ENCODE measurements at places on chromosomes 3 and 15. TPM values are rescaled to one million over a fixed set of nuclear protein-coding genes. Genes with fewer than 3 reads are reported as not detected.
A peak's percentile ranks its signal among the peaks of the same experiment; 100 is the strongest.

- DNase-seq, result peak; percentile 53
These were observed 23.1 kb downstream of the B3GALNT1 start for GRCh38 chr3:161082063-161082462.

DNA sequence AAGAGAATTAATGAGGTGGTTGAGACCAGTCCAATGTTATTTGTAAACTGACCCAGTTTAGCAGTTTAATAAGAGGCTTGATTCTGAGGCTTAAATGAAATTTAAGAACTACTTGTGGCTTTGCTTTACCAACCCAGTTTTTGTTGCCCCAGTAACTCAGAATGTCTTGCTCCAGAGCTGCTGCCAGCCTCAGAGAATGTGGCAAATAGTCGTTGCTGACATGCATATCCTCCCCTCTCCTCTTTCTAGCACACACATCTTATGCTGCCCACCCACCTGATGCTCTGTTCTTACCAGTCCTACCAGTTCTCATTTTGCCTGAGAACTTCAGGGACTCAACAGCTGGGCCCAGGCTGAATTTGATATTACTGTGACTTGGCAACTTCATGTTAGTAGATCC, 92.4 kb upstream of the TSC22D2 start:
- DNase-seq, result no peak

DNA sequence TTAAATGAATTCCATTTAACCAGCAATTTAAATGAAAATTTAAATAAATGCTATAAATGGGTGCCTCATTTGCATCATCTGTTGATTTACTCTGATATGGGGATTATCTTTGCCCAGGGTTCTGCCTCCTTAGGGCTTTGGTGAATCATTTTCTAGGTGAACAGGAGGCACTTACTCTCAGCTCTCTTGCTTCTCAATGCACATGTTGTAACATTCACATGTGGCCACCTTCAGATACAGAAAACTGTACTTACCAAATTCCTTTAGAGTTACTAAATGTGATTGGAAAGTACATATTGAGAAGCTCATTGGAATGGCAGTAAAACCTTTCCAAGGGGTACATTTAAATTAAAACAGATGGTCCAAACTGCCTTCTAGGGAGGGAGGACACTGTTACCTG, 20.8 kb downstream of the GADL1 start:
- DNase-seq, result no peak

DNA sequence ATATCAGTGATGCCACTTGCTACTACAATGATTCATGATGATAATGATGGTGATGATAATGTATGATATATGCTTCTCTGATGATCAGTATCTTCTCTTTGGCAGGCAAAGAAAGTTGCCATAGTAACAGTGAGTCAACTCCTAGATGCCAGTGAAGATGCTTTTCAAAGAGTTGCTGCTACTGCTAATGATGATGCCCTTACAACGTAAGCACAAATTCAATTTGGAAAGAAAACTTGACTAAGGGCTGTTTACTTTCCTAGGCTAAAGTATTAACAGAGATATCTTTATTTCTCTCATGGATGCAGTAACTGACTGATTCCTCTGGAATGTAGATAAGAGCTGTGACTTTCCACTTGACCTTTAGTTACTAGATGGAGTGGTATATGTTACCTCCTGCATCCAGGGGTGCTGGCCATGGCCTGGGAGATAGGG, 27.8 kb downstream of the ADGRG7 start:
- no peak for DNase-seq

GRCh38 chr15:33699691-33700447, 268.4 kb upstream of the CHRM5 start:
- DNase-seq, result peak; percentile 2

DNA sequence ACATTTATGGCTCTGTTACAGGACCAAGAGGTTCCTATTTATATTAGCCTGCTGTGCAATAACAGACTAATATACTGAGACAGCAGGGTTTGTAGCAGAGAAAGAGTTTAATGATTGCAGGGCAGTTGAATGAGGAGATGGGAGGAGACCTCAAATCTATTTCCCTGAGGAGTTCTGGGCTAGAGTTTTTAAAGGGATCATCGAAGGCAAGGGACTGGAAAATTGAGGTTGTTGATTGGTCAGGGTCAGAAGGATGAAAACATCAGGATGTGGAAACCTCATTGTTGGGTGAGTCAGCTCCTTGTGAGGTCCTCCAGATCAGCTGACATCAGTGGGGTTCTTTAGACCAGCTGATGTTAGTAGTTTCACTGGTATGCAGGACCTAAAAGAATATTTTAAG, 60.6 kb upstream of the GOLGA8B start:
- no peak for DNase-seq

DNA sequence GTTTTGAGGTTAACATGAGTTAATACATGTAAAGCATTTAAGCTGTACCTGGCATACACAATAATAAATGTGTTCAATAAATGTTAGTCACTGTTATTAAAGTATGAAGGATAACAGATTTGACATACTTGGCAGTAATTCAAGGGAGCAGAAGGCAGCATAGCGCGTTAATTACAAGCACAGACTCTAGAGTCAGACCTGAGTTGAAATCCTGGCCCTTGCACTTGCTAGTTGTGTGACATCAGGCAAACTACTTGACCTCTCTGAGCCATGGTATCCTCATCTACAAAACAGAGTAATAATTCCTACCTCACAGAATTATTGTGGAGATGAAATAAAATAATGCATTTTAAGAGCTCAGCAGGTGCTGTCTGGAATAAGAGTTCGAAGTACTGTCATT, 5.4 kb downstream of the IFT122 start:
- DNase-seq, result peak; percentile 74

- DNase-seq, result no peak
These were observed 64.8 kb downstream of the MAP2K5 start for GRCh38 chr15:67607329-67607728.

DNA sequence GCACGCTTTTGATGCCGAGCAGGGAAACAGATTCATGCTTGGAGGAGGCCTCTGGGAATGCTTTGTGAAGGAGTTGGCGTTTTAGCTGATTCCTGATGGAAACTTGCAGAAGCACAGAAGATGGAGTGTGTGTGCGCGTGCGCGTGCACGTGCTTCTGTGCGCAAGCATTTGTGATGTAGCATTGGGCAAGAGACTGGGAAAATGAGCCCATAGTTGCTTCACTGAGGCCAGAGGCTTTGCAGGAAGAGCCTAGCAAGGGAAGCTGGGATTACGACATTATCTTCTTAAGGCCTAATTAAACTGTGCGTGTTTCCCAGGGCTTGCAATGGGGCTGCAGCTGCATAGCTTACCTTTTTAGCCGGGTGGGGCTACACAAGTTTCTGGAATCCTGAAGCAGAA, 18.1 kb upstream of the AGBL1 start:
- DNase-seq, result no peak

DNA sequence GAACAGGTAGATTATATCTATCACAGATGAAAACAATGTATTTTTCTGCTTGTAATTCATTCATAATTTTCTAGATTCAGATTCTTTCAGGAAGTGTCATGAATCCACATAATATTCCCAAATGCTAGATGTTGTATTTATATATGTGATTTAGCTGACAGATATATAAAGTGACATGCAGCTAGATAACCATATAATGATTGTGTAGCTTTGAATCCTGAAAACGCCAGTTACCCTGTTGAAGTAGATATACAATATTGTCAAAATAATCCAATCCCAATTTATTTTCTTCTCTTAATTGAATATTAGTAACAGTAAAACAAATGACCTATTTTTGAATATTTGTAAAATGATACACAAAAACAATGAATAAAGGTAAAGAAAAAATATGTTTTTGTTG, 738.4 kb downstream of the CADM2 start:
- no peak for DNase-seq

GRCh38 chr15:77417602-77418001, 2.3 kb downstream of the PEAK1 start:
- DNase-seq, result no peak

DNA sequence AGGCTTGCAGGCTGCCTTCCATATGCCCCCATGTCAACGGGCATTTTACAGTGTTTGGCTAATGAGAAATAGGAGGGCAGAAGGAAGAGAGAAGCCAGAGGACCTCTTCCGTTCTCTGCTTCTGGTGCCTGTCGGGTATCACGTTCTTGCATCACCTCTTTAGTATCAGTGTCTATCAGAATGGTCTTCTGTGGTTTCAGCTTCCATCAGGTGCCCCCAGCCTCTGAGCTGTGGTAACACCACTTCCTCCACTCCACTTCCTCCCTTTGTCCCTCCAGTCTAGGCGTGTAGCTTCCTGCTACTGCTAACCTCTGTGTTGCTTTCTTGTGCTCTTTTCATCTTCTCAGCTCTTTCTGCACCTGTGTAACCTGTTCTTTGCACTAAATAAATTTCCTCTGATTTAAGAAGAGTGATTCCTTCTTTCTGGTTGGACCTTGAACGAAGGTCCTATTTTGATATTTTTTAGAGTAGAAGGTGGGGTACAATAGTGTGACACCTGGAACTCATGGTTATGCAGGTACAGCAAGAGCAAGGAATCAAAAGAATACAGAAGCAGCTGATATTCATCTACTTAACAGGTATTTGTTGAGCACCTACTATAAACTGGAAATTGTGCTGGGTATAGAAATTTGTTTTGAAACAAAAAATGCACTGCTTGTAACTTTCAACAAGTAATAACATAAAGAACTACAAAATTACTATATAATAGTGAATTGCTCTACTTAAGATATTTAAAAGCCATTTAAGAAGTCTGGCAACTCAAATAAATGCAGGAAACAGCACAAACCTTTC, 27.4 kb upstream of the FOXB1 start:
- no peak for DNase-seq

- no peak for DNase-seq
These were observed 70.6 kb upstream of the CHRNB4 start for GRCh38 chr15:78711638-78712037.

GRCh38 chr15:85353516-85353915, 26.9 kb upstream of the AKAP13 start:
- no peak for DNase-seq

GRCh38 chr3:118912188-118912587, 122.5 kb downstream of the IGSF11 start:
- DNase-seq, result no peak

DNA sequence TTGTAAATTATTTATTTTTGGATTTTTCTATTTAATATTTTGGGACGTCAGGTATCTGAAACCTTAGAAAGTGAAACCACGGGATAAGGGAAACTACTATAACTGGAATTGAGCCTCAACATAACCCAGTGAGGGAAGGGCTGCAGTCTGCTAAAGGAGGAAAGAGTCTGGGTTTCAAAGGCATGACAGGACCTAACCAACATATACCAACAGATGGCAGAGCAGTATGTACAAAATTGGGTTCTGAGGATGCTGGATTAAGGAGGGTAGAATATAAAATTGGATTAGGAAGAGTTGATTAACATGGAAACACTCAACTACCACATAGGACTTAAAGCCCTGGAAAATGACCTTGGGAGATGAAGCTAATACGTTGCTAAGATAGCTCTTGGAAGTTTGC, 603.5 kb downstream of the MECOM start:
- no peak for DNase-seq

DNA sequence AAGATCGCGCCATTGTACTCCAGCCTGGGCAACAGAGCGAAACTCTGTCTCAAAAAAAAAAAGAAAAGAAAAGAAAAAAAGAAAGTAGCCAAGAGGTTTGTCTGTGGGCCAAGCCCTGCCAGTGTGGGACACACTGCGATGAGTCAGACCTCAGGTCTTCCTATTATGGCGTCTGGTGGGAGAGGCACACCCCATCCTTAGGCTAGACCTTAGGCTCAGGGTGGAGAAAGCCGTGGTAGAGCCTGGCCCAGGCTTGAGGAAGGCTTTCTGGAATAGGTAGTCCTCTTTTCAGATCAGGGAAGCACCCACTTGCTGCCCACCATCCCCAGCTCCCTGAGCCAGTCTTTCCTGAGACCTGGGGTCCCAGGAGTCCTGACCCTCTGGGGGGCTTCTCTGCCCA, 6.0 kb downstream of the HEMK1 start:
- DNase-seq, result no peak

DNA sequence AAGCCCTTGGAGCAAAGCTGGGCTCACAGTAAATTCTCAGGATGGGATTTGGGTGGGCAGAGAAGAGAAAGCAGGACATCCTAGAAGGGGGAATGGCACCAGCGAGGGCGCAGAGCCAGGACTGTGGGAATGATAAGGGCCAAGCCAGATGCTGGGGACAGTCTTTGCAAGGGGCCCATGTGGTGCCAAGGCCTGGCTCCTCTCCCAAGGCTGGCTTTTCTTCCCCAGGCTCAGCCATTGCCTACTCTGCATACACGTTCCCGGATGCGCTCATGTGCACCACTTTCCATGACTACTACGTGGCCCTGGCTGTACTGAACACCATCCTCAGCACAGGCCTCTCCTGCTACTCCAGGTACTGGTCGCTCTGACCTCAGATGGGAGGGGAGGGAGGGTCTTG, 24.7 kb upstream of the KIF23 start:
- no peak for DNase-seq

- DNase-seq, result no peak
These were observed 113.0 kb upstream of the MME start for GRCh38 chr3:154967090-154967489.

GRCh38 chr3:22101351-22101750, 350.3 kb upstream of the ZNF385D start:
- DNase-seq, result no peak

GRCh38 chr15:71261418-71261817, 146.1 kb downstream of the THSD4 start:
- no peak for DNase-seq

- DNase-seq, result no peak
These were observed 14.2 kb upstream of the NPTN start for GRCh38 chr15:73647259-73648013.

DNA sequence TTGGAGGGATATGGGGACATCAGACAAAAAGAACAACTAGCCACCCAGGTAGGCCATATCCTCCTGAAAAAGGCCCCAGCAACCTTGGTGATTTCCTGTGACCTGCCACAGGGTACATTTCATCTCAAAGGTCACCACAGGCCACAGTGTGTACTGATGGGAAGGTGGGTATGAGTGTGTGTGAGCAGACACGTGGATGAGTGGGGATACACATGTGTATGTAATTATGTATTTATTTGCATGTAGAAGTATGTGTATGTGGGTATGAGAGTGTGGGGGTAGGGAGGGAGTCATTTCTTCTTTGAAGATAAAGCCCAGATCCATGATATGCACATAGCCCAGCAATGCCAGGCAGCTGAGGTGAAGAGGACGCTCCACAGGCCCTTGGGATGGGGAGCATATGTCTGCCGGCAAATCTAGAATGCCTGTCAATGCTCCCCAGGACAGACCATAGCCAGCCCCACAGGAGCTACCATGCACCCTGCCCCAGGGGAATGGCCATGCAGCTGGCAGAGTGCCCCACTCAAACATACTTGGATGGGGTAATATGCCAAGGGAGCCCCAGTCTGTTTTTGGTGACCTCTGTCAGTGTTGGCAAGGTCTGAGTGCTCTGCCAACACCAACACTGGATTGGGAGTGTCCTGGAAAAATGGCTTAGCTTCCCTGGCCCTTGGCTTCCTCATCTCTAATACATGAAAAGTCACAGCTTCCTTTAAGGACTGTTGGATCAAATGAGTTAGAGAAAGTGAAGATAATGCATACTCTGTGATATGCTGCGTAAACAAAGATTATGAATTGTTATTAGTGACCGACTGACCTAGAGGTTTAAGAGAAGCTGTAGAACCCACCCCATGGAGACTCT, 42.4 kb downstream of the RAB6B start:
- DNase-seq, result no peak

- no peak for DNase-seq
These were observed 71.4 kb upstream of the PSMD6 start for GRCh38 chr3:64094713-64095079.

The BTD gene
- total RNA-seq, result 10.4 TPM

The GOLGA6L4 gene
- total RNA-seq, result 0.58 TPM

The GOLGA8Q gene
- total RNA-seq, result not detected

The HTR3E gene
- total RNA-seq, result not detected

The MAP3K13 gene
- total RNA-seq, result 2.0 TPM

The DPH3 gene
- 14.2 TPM for total RNA-seq

The IL20RB gene
- total RNA-seq, result 0.25 TPM

The FAM131A gene
- 31.2 TPM for total RNA-seq

Measured in G401 (cell line).